ENCODE measurements at places on chromosomes 16 and 17.

- peak; percentile 64 for DNase-seq
Observed at GRCh38 chr16:87812200-87812656, 46.4 kb upstream of the KLHDC4 start.

- no peak for DNase-seq
Observed at GRCh38 chr17:78839235-78839761, 1.3 kb downstream of the USP36 start.

- DNase-seq: no peak
Observed at GRCh38 chr16:28167730-28168129, 44.0 kb downstream of the XPO6 start.

DNA sequence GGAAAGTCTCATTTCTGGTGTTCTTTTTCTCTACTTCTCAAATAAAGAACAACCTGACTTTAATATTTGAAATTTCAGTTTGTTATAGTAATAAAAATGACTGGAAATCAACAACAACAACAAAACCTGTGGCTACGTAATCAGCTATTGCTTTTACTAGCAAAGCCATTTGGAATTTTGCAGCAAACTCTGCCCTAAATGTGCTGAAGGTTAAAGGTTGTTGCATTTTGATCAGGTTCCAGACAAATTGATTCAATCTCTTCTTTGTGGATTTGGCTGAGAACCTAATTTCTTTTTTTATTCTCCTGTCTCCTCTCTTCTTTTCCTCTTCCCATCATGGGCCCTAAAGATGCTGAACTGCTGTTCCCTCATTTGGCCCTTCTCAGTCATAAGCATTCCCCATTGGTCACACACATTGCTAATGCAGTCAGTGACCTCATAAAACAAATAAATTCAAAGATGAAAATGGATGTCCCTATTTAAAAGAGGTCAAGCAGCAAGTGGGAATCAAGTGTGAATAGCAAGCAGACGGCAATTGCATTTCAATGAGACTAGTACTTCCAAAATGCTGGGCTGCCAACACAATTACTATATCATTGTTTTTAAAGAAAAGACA is 795.1 kb upstream of the CDH8 start:
- DNase-seq: no peak

GRCh38 chr17:78745407-78746088 is 36.5 kb downstream of the CYTH1 start:
- DNase-seq: no peak

DNA sequence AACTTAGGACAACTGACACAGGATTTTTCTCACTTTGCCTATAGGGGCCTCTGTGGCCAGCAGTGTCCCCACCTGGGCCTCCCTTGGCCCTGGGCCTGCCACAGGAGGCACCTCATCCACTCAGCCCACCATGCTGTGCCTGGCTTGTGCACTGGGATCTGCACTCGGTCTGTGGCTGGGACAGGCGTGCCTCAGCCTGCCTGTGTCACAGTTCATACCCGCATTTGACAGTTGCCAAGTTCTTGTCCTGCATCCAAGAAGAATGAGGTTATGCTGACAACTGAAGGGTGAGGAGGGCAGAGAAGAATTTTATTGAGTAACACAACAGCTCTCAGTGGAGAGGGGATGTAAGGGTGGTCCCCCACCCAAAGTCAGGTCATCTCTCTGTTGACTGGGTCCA is 36.0 kb downstream of the ZFP90 start:
- no peak for DNase-seq

GRCh38 chr17:7444682-7445618 is at the start of gene CHRNB1:
Gene CHRNB1, plus strand, starts transcription at chr17:7445061. Its CDS starts 67 bp downstream, at chr17:7445128.
- DNase-seq: no peak

DNA sequence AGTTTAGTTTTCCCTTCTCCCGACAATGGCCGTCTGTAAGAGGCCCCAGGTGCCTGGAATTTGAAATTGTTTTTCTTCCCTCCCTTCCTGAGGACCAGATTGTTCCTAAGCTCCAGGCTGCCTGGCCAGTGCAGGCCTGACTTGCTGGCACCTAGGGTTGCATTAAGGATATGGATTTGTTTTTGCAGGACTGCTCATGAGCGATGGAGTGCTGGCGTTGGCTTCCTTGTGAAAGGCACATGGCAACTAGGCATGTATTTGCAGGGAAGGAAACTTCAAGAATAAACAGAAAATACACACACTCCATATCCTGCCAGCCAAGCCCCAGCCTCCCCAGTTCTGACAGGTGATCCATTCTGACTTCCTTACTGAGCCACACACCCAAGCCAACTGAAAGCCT is 25.5 kb upstream of the SOX9 start:
- DNase-seq: no peak

- no peak for DNase-seq
Observed at GRCh38 chr17:75922963-75923874, 17.6 kb downstream of the FBF1 start.

GRCh38 chr16:65572156-65572555 is 450.3 kb upstream of the CDH11 start:
- no peak for DNase-seq

GRCh38 chr16:2782583-2783351 is 4.6 kb downstream of the PRSS33 start:
- DNase-seq: no peak

DNA sequence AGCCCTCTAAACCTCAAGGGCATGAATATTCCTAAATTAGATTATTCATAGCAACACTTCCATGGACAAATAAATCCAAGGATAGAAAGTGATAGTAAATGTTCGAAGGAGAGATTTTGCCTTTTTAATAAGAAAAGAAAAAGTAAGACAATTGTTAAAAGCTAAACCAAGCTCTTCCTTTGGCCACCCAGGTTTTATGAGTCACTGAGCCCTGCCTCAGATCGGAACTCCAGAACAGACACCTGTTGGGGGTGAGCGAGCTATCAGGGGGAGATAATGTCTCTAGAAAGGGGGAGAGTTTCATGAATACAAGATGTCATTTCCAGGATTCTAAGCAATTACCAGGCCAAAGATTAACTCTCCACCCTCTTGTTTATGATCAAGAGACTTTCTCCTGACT is 171.4 kb downstream of the ANKFN1 start:
- DNase-seq: no peak

GRCh38 chr17:43212641-43213490 is 1.2 kb downstream of the TMEM106A start:
- no peak for DNase-seq

- DNase-seq: no peak
Observed at GRCh38 chr17:7732981-7733539, 15.5 kb downstream of the DNAH2 start.

GRCh38 chr17:42484304-42484703 is 25.6 kb downstream of the ATP6V0A1 start:
- no peak for DNase-seq

DNA sequence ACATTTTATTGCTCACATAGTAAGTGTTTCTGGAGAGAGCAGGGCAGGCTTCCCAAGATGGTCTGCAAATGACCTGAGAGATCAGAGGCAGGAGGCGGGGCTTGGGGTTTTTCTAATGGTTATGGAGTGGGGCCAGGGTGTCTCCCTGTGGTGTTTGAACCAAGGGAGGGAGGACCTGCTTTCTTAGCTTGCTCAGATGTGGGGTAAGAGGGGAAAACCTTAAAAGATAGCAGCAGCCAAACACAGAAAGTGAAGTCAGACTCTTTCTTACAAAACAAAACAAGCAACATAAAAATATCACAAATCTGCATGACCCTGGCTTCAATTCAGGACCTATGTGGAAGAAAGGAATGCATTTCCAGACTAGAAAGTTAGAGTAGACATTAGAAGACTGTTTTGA is 22.9 kb upstream of the DNAJA2 start:
- DNase-seq: no peak

GRCh38 chr17:57597531-57598453 is 147.3 kb downstream of the CCDC182 start:
- peak; percentile 87 for DNase-seq

GRCh38 chr17:50141745-50142110 is 8.7 kb downstream of the PPP1R9B start:
- DNase-seq: no peak

DNA sequence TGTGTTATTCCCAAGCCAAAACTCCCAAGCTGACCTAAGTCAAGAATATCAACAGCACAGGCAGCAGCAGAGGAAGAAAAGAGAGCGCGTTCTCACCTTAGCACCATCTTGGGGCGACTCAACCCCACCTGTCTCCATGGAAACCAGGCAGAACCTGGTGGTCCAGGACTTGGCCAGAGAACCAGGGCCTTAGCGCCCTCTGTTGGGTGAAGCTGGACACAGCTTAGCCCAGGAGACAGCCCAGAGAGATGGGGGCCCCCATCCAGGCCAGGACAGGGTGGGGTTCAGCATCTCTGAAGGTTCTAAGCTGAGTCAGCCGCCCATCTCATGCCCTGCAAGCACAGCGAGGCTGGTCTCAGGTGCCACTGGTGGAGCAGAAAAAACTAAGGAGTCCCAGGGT is 60.1 kb upstream of the TMEM132E start:
- peak; percentile 17 for DNase-seq

- DNase-seq: no peak
Observed at GRCh38 chr16:65772134-65772732, 594.3 kb upstream of the CDH5 start.

- DNase-seq: peak; percentile 81
Observed at GRCh38 chr16:23060458-23061320, 88.6 kb downstream of the USP31 start.

DNA sequence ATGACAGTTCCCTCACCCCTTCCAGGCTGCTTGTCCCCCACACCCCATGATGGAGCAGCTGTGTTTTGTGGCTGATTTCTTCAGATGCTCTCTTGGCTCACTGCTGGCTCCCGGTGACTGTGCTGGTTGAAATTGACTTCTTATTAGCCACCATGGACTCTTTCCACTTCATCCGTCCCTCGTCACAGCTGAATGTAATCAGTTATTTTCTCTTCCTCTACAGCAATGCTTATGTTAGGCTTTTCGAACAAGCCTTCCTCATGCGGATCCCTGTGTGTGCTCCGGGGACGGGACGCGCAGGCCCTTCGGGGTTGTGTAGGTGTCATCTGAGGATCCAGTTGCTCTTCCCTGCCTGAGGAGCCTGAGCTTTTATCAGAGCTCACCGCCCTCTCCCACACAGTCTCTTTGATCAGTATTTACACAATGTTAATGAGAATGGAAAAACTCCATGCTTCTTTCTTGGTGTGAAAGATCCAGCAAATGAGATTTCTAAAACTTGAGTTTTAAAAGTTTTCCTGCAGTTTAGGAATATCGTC is 87.5 kb downstream of the RPTOR start:
- no peak for DNase-seq
